SW480 (cell line): ENCODE measurements at places on chromosomes 4 and X.

GRCh38 chrX:154481911-154482601, 3.0 kb upstream of the LAGE3 start:
- DNase-seq, result no peak

DNA sequence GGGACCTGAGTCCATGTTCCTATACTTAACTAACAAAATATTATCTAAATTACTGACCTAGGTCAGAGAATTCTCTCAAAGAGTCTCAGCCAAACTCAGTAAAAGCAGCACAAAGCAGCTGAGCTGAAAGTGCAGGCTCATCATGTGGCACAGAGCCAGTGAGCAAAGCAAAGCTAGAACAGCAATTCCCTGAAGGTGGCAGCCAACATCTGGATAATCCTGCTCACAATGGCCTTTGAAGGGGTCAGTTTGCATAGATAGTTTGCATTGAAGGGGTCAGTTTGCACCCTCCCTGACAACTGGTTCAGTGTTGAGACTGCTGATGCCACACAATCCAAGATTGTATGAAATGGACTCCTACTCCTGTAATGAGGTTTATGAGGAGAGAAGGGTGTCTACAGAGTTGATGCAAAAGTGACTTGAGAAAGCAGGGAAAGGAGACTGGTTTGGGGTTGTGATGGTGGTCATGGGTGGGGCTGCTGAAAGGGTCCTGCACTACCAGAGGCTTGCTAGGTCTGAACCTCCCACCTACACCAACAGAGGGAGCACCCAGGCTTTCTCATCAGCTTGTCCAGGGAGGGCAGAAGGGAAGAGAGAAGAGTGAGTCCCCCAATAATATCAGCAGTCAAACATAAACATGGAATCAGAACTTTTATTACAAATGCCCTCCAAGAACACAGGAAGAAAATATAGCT, 39.7 kb downstream of the TRIM61 start:
- DNase-seq, result no peak

DNA sequence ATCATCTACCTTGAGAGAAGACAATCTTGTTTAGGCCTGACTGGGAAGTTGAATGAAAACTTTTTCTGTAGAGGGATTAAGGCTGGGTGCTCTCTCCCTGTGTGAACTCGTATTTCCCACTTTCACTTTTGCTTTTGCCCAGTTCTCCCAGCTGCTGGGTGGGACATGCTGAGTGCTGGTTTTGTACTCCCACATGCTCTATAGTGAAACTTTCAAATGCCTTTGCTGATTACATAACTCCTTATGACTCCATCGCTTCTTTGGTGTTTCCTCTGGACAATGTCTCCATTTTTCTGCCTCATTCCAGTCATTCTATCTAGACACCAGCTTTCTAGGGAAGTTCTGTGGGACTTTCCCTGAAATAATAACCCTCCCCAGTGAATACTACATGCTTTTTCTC, 100.5 kb downstream of the CLNK start:
- peak; percentile 66 for DNase-seq

DNA sequence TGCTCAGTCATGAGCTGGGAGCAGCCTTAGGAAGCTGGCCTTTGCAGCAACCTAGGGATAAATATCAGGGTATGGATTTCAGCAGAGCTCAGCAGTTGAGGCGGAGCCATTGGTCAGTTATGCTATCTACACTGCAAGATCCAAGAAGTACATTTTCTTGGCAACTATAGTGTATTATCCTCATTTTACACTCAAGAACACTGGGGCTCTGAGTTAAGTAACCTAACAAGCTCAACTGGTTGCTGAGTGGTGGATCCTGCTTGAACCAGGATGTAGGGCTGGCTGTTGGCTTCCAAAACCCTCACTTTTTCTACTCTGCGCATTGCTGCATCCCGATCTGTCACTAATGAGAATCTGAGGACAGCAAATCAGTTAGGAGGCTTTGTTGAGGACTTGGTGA, 1.5 kb upstream of the SCARB2 start:
- DNase-seq, result no peak

GRCh38 chr4:110033355-110034025, 120.8 kb downstream of the EGF start:
- no peak for DNase-seq

DNA sequence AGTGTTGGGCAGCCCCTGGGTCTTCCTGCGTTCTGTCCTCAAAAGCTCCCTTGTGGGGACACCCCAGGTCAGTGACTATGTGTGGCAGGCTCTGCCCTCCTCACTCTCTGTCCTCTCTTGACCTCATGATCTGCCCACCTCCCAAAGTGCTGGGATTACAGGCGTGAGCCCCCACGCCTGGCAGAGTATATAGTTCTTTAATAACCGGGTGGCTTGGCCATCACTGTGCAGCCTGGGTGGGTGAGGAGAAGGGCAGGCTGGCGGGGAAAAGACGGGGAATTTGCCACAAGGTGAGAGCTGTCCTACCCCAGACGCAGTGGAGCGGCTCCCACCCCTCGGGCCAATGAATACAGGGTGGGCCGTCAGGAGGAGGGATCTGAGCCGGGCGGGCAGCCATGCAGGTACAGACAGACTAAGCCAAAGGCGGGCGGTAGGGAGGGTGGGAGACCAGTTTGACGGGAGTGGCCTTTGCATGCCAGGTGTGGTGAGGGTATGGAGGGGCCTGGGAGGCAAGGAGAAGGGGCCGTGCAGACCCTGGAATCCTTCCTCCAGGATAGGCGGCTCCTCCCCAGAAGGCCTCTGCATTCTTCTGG, 2.5 kb downstream of the SH3BP2 start:
- DNase-seq, result no peak
